ENCODE measurements at places on chromosomes 11 and 22.

DNA sequence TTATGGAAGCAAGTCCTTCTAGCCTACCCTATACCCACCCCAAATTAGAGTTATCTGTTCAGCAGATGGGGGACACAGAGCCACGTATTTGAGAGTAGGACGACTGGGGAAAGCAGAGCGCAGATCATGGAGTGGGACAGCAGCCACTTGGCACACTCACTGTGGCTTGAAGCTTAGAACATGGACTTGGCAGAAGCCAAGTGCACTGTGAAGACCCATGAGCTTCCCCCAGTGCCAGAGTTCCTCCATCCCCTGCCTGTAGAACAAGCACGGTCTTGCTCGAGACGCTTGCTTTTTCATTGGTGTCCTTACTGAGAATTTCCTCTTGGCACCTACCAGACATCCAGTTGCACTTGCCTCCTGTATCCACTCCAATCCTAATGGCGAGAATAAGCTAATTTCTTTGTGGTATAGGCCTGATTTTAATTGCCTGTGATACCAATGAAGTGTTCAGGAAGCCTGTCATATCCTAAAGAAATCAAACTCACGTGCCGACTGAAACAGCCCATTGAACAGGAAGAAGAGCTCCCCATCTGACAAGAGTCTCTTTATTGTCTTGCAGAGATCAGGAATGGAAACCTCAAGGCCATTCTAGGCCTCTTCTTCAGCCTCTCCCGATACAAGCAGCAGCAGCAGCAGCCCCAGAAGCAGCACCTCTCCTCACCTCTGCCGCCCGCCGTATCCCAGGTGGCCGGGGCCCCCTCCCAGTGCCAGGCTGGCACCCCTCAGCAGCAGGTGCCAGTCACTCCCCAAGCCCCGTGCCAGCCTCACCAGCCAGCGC, 166.9 kb downstream of the NAV2 start:
- DNase-seq: no peak

- no peak for DNase-seq
Observed at GRCh38 chr11:990101-990500, 46.4 kb downstream of the MUC6 start.

DNA sequence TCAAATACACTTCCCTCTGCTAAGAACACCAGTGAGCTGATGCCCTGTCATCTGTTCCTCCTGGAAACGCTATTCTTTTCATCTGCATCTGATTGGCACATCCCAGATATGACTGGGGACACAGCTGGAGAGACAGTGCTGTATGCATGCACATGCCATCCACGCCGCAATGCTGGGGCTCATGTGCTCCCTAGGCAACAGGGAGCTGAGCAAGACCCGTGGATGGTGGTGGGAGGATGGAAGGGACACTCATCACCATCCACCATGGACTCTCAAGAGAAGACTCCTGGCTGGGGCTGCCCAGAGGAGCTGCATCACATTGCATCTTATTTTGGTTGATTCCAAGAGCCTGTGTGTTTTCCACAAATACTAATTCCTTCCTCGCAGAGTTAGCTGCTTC, 534.9 kb downstream of the OPCML start:
- no peak for DNase-seq

DNA sequence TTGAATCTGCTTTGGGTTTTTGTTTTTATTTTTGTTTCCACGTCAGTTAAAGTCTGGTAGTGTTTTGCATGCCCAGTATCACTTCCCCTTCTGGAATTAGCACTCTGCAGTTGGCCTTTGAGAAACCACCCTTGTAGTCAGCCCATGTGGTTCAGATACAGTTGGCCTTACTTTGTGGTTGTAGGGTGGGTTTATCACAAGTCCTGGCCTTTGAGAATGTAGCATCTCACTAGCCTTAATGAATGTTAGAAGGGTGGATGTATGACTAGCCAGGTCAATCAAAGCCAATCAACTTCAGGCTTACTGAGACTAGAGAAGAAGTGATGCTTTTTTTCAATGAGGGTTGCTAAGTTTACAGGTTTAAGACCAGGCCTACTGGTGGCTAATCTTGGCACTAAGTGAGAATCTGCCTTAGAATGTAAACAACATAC, 19.8 kb downstream of the ARL14EP start:
- DNase-seq: no peak

All from NCI-H510A (cell line).